ENCODE measurements at places on chromosomes 4 and X.

- no peak for DNase-seq
Observed at GRCh38 chr4:117893207-117893606, 141.1 kb upstream of the NDST3 start.

- no peak for DNase-seq
Observed at GRCh38 chr4:53654300-53654758, 63.0 kb upstream of the LNX1 start.

GRCh38 chr4:64062991-64063390 is 346.3 kb downstream of the TECRL start:
- DNase-seq, result no peak

DNA sequence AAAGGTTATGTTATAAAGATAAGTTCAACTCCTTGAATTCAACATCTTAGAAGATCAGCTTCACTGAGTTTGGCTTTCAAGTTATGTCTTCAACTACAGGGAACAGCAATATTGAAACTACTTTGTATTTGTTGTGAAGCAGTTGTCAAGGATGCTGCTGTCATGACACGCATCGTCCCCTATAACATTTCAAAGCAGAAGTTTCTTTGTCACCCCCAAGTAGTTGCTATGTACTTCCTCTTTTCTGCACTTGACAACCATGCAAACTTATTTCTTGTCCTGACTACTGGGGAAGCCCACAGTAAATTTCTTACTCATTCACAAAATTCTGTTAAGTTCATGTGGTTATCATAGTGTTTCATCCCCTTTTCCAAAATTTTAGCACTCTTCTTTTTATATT is 14.3 kb downstream of the ANTXR2 start:
- DNase-seq, result no peak

GRCh38 chrX:133350751-133351150 is 64.5 kb downstream of the GPC4 start:
- no peak for DNase-seq

DNA sequence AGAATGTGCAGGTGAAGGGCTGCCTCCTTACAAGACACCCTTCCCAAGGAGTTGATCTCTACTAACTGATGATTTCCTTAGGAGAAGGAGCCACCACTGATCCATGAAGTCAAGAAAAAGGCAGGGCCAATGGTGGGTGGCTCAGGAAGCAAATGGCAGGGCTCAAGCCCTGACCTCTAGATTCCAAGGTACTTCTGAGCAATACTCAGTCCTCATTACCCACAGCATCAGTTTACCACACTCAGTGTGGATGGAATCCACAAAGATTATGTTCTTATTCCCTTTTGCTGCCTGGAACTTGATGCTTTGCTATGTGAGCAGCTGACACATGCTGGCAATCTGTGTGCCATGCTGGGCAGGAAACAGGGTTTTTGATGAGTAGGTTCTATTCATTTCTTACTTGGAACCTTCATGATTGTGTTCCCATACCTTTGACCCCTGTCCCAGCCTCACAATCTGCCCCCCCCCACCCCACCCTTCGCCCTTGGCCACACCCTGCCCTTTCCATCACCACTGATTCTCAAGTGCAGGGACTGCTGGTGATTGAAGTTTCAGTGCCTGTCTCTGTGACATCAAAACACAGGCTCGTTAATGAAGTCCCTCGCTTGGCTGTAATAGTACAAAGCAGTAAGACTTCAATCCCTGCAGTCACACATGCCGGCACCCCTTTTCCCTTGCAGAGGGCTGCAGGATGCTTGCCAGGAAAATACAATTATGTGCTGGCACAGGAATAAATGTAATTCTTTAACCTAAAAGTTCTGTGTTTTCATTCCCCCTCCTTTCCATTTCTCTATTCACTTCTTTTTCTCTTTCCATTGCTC is 135.6 kb upstream of the GPC4 start:
- DNase-seq, result no peak
